ENCODE measurements at places on chromosomes 3 and 15.

GRCh38 chr15:35596285-35596684, 50.3 kb upstream of the DPH6 start:
- no peak for DNase-seq

GRCh38 chr3:62261736-62262135, 111.6 kb downstream of the FEZF2 start:
- no peak for DNase-seq

DNA sequence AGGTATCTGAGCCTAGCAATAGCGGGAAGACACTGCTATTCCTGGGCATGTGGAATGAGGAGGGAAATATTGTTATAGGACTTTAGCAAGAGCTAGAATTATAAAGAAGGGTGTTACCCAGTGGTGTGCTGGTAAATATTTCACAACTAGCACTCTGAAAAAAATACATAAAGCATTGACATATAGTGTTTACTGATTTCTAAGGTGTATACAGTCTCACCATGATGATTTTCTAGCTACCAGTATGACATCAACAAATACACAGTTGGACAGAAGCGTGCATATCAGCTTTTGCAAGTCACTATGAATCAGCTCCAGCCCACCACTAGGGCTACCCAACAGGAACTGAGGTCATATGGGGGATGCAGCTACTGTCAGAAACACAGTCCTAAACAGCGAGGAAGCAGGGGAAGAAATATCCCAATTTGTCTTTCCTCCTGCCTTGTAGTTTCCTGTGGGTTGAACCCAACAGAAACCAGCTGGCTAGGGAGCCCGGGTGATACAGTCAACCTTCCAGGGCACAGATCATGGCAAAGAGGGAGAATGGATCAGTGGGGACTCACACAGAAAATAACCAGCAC, 39.6 kb downstream of the HGD start:
- no peak for DNase-seq

DNA sequence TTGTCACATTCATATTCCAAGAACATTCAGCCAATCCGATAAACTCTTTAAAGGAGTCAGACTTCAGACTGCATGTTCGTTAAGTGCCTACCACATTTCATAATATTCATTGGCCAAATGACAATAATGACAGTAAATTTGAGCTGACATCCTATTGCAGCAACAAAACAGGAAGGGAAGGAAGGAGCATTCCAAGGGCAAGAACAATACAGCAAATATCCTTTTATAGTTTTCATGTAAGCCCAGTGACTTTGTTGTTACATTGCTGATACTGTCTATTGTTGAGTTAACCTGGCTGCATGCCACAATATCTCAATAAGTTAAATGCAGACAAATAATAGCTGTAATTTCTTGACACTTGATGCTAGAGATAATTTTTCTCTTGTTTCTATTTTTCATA, 16.4 kb upstream of the CBLB start:
- DNase-seq = no peak

DNA sequence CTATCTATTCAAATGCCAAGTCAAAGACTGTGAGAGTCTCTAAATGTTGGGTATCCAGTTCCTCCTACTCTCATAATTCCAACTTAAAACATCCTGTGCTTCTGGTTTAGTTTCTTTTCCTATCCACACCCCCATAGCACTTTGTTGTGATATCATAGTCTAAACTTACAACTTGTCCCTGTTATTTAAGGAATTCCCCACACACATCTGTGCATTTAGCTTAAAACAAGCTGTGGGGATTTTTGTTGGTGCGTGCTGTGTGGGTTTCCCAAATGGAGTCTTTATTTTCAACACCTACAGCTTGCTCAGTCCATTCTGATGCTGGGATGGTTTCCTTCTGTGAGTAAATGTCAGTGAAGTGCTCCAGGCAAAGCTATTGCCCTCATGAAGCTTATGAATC, 167.3 kb downstream of the GMNC start:
- no peak for DNase-seq

GRCh38 chr3:18446149-18446825, 21.1 kb upstream of the SATB1 start:
- no peak for DNase-seq

GRCh38 chr15:61118885-61119284, 110.2 kb downstream of the RORA start:
- DNase-seq = no peak

- DNase-seq = no peak
These were observed 25.0 kb downstream of the TCAIM start for GRCh38 chr3:44363591-44363990.

DNA sequence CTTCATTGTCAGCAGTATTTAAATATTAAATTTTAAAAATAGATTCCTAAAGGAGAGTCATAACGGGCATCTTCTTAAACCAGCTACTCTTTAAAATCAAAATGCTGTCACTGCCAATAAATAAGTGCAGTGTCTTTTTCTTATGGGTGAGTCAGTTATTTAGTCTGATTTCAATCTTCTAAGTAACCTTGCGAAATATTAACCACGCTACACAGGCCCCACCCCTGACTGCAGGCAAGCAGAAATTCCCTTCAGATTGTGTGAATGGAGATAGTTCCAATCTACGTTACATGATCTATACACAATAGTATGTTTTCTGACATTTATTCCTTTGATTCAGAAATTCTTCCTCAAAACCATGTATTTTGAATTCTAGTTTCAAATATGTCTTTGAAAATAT, 141.5 kb downstream of the GADL1 start:
- peak; percentile 88 for DNase-seq

DNA sequence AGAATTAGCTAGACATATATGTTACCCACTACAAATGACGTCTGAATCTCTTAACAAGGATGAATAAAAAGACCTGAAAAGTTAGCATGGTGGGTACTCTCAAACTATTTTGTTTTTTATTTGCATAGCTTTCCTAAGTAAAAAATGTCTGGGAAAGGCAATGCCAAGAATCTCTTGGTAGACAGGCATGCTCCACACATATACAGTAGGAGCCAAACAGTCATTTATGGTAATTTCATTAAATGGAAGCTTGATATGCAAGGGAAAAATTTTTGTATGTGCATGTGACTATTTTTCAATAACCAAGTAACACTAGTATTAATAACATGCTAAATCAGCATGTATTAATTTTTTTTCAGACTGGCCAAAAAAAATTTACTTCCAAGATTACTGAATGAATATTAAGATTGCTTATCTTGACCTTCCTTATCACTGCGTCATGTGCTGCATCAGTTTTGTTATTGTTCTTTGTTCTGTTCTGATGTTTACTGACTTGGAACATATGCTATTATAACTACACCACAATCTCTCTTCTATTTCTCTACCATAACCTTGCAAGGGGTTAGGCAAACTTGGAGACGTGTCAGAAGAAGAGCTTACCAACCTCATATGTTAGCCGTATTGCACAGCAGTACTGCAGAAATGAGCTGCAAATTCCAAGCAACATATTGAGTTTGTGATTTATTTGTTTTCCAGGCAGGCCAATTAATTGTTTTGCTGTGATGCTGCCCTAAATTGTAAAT, 255.3 kb downstream of the RBMS3 start:
- no peak for DNase-seq

- no peak for DNase-seq
These were observed 288.5 kb upstream of the WNT5A start for GRCh38 chr3:55775366-55776154.

GRCh38 chr3:64242435-64242834, 17.2 kb upstream of the PRICKLE2 start:
- DNase-seq = no peak

DNA sequence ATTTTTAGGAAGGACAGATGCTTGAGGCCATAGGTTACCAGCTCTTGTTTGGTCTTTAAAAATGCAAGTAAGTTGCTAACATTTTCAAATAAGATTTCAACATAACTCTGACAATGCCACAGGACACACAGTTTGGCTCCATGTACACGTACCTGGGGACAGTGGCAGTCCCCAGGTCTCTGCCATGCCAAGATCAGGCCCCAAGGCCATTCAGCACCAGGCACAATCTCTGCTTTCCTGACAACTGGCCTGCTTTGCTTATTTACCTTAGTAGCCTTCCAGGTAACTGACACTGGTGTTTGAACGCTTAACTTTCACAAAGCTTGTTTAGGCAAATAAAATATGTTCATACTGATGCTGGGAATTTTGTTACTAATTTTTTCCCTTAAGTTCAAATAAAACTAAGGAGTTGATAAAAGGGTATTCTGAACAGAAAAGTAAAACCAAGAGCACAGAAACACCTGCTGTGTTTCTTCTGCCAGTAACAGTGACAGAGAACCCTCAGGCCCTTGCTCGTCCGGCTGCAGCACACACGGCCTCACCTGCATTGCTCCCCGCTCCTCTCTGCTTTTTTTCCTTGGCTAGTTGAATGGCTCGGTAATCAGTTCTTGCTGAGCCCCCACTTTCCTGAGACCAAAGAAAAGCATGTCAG, 16.5 kb downstream of the ZXDC start:
- DNase-seq = no peak

GRCh38 chr15:63974021-63974420, 72.3 kb downstream of the DAPK2 start:
- no peak for DNase-seq

GRCh38 chr15:80072285-80072994, 13.0 kb downstream of the ZFAND6 start:
- DNase-seq = peak; percentile 92

DNA sequence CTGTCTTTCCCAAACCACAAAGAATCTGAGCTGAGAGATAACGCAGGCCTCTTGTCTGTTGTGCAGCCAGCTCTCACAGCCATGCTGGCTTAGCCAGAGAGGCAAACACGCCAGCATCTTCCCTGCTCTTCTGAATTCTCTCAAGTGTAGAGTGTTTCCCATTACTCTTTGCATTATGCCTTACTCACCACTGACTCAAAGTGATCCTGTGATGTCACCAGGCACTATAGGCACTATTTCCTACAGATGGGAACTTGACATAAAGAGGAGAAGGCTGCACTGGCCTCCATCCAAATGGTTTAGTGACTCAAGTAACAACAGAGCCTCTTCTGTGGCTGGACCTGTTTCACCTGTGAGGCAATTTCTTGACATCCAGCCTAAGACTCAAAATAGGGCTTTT, 44.4 kb downstream of the PDZRN3 start:
- DNase-seq = peak; percentile 100

DNA sequence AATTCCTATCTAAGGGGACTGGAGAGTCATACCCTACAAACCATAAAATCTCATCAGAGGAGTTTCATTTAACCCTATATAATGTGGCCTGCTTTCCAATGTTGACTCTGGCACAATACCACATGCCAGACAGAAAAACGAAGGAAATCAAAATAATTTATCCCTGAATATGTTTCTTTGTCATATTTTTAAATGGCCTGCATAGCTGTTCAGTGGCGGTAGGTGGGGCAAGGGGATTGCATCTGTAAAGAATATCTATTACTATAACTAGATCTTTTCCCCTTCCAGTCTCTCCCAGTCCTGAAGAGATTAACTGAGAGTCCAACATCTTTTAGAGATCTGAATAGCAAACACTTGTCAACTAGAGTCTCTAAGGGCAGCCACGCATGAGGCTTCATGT, 278.1 kb upstream of the CTNNB1 start:
- DNase-seq = no peak

DNA sequence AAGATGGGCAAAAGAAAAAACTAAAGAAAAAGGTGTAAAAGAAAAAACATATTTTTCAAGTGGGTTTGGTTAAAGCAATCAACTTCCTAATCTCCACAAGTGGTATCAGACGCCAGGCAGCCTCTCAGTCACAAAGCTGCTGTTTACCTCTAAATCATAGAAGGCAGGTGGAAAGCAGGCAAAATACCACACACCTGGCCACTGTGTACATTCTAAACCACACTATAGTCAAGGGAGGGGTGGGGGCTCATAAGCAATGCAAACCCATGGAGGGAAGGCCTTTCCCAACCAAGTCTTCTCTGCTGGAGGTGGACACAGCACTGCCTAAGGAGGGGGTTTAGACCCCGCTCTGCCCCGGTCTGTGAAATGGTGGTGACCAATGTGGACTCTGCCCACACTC, 50.4 kb downstream of the MCF2L2 start:
- DNase-seq = no peak

All from epithelial cell of esophagus (primary cell).